ENCODE measurements at places on chromosomes 5 and 9. TPM values are rescaled to one million over a fixed set of nuclear protein-coding genes. Genes with fewer than 3 reads are reported as not detected.

DNA sequence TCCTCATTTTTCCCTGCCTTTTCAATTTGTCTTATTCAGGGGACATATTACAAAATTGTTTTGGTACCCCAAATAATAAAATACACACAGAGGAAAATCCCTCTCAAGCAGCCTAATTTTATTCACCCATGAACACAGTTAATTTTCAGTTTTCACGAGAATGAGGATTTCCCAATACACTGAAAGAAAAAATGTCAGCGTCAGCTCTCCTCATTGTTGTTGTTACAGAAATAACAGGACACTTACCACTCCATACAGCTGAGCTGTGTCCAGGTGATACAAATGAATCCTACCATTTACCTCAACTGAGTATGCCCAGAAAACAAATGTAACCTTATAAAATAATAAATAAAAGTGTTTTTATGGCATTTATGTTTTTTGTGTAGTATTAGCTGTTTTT is 144.6 kb upstream of the PCA3 start:
- H3K4me3 ChIP-seq, result no peak overlapping the region
- H3K4me1 ChIP-seq, result no peaks in the 10 kb centered on the region
- no peak overlapping the region for H3K27ac ChIP-seq
- no peaks in the 10 kb centered on the region for H3K27me3 ChIP-seq
- DNase-seq, result no peak
- no peaks in the 10 kb centered on the region for H3K36me3 ChIP-seq

- H3K36me3 ChIP-seq, result no peaks in the 10 kb centered on the region
- H3K27ac ChIP-seq, result no peak overlapping the region
- DNase-seq, result no peak
- H3K27me3 ChIP-seq, result no peaks in the 10 kb centered on the region
- H3K4me1 ChIP-seq, result no peaks in the 10 kb centered on the region
Measured at GRCh38 chr9:116978155-116978554, 291.1 kb downstream of the TRIM32 start.

DNA sequence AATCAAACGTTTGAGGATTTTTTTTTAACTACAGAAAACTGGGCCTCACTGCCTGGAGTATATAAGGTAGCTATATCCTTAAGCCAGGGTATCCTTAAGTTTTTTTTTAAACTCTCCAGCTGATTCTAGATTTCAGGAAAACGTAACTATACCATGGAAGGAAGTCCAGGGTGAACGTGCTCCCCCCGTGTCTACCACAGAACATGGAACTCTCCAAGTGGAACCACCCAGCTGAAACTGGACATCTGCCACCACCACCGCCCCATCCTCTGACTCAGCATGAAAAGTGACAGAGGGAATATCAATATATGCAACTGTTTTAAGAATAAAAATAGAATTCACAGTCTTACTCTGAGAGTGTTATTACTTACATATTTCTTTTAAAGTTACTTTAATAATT is 61.3 kb downstream of the DROSHA start:
- no peaks in the 10 kb centered on the region for H3K36me3 ChIP-seq
- no peaks in the 10 kb centered on the region for H3K27me3 ChIP-seq
- no peak overlapping the region for H3K27ac ChIP-seq
- no peak overlapping the region for H3K4me3 ChIP-seq

GRCh38 chr9:126788046-126788445 is 16.8 kb upstream of the ZBTB43 start:
- peaks cover 8% of the 10 kb centered on the region for H3K4me1 ChIP-seq
- DNase-seq, result no peak
- H3K4me3 ChIP-seq, result no peak overlapping the region

GRCh38 chr9:106970976-106971457 is 108.1 kb downstream of the ZNF462 start:
- no peaks in the 10 kb centered on the region for H3K4me1 ChIP-seq
- no peak overlapping the region for H3K27ac ChIP-seq
- no peaks in the 10 kb centered on the region for H3K27me3 ChIP-seq
- no peak for DNase-seq
- no peak overlapping the region for H3K4me3 ChIP-seq
- H3K36me3 ChIP-seq, result peaks cover 45% of the 10 kb centered on the region

DNA sequence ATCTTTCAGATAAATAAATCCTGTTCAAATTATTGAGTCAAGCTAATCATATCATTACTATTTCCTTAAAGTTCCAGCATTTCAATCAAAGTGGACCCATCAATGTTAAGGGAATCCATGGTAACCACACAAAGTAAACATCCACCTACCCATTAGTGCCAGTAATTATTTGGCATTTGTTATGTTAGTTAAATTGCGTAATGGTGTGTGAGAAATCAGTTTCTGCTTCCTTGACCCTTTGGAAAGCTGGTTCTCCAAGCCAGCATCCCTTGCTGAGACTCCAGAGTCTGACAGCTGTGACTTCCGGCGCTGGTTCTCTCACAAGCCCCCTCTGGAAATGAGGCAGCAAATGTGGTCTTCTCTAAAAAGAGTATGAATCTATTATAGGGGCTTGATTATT is 308.6 kb upstream of the EFNA5 start:
- no peak overlapping the region for H3K27ac ChIP-seq
- H3K4me3 ChIP-seq, result no peak overlapping the region
- DNase-seq, result no peak

GRCh38 chr5:115179394-115180164 is 9.9 kb upstream of the TRIM36 start:
- no peak for DNase-seq
- no peak overlapping the region for H3K27ac ChIP-seq
- H3K36me3 ChIP-seq, result no peaks in the 10 kb centered on the region
- H3K27me3 ChIP-seq, result peaks cover 53% of the 10 kb centered on the region
- peak overlapping the region; percentile 54 for H3K4me3 ChIP-seq

- no peak overlapping the region for H3K4me3 ChIP-seq
- DNase-seq, result no peak
- no peaks in the 10 kb centered on the region for H3K27me3 ChIP-seq
- H3K4me1 ChIP-seq, result peaks cover 6% of the 10 kb centered on the region
Measured at GRCh38 chr5:41776435-41776834, 93.8 kb downstream of the OXCT1 start.

GRCh38 chr5:19125956-19126713 is 861.9 kb downstream of the CDH18 start:
- no peaks in the 10 kb centered on the region for H3K36me3 ChIP-seq
- no peak overlapping the region for H3K4me3 ChIP-seq
- no peaks in the 10 kb centered on the region for H3K27me3 ChIP-seq
- DNase-seq, result no peak
- H3K4me1 ChIP-seq, result no peaks in the 10 kb centered on the region

DNA sequence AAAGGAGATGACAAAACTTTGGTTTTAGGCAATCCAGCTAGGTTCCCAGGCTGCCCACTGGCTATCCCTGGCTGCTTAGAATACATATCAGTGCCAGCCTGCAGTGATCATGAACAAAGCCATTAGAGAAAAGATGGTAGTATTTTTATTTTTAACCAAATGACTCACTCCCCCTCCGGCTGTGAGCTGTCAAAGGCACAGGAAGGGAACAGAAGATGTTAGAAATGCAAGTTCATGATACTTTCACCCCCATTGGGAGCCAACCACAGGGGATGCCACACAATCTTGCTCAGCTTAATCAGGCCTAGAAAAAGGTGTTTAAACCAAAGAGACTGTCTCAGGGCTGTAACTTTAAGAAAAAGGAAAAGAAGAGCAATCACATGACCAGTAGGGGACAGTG is 70.3 kb upstream of the ASTN2 start:
- no peak overlapping the region for H3K27ac ChIP-seq
- H3K4me3 ChIP-seq, result no peak overlapping the region
- H3K36me3 ChIP-seq, result no peaks in the 10 kb centered on the region
- no peaks in the 10 kb centered on the region for H3K27me3 ChIP-seq

DNA sequence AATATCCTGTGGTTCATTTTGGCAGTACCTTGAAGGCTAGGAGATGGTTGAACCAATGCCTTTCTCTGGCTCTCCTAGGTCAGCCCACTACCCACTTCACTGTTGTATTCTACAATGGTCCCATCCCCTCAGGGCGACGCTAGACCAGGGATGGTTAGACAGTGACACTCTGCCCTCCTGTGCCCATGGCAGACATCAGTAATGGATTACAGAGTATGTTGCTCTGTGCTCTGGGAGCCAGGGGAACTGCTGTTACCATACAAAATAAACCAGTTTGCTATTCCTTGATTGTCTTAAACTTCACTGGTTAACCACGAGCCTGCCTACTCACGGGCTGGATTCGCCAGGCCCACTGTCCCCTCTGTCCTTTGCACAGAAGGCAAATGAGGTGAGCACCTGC is 33.7 kb downstream of the NCS1 start:
- H3K4me3 ChIP-seq, result no peak overlapping the region
- no peaks in the 10 kb centered on the region for H3K36me3 ChIP-seq
- DNase-seq, result no peak
- H3K4me1 ChIP-seq, result no peaks in the 10 kb centered on the region
- H3K27ac ChIP-seq, result no peak overlapping the region

DNA sequence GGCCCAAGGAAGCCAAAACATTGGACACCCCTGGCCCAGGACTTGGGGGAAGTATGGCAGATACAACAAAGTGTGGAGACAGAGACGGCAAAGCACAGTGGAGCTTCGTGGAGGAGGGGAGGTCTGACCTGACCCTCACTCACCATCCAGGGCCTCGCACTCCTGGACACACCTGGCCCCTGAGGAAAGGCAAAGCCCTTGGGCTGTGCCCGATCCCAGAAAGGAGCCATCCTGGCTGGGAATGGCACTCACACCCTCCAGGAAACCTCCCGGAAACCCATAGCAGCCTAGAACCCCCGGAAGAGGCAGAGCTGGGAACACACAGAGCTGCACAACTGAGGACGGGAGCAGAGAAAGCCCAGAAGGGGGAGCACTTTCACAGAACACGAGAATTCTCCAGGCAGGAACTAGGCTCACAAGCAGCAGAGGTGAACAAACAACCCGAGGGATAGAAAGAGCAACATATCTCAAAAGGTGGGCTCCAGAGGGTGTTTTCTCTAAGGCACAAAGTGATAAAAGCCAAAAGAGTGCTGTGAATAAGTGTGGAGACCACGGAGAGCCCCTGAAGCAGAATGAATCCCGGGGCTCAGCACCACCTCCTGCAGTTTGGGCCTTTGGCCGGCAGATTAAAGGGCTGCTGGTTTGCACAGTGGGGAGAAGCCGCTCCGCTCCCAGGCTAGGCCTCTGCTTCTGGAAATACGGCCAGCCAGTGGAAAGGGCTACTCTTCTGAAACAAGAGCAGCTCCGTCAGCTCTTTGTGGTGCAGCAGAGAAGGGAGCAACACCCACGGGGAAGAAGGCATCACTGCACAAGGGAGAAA is 108.2 kb downstream of the UBE2R2 start:
- peaks cover 20% of the 10 kb centered on the region for H3K4me1 ChIP-seq
- peak; percentile 43 for DNase-seq
- H3K27ac ChIP-seq, result peak overlapping the region; percentile 50
- H3K27me3 ChIP-seq, result no peaks in the 10 kb centered on the region

TMEM215 gene
- total RNA-seq, result not detected

SECISBP2 gene
- 14.7 TPM for total RNA-seq

NACC2 gene
- 41.1 TPM for total RNA-seq

PDGFRB gene
- total RNA-seq, result 28.3 TPM

FAXDC2 gene
- total RNA-seq, result 28.1 TPM

FIBCD1 gene
- 0.43 TPM for total RNA-seq
